Stimulated activated CD4-positive, alpha-beta T cell treated with anti-CD3 and anti-CD28 coated beads, Interleukin-15, amount 100 ng/mL, for 1 hour (primary cell): ENCODE measurements at places on chromosomes 2 and 18.

- no peak for DNase-seq
These were observed 53.2 kb upstream of the ALKAL2 start for GRCh38 chr2:341017-341542.

DNA sequence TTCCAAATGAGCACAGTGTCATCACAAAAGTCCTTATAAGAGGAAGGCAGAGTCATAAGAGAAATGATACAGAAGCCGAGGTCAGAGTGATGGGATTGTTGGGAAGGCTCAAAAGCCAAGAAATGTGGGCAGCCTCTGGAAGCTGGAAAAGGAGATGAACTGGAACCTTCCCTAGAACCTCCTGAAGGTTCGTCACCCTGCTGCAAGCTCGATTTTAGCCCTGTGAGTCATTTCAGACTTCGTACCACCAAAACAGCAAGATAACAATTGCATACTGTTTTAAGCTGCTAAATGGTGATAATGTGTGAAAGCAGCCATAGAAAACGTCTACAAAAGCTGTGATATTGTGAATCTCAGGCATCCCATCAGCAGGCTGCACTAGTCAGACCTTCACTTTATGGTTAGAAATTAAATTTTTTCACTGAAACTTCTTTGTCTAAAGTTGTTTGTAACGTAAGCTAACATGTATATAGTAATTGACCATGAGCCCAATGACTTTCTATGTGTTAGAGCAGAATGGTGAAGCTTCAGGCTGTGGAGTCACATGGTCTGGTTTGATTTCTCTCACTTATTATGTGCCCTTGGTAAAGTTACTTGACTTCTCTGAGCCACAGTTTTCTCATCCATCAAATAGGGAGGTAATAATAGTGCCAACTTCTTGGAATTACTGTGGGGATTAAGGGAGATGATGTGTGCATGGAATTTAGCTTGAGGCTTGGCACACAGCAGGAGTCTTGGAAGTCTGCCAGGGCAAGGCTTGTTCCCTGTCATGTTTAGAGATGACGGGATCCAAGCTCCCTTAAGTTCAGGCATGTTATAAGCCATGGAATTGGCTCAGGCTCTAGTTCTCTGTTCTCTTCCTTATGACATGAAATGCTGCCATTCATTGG, 132.0 kb upstream of the CCDC195 start:
- no peak for DNase-seq

GRCh38 chr2:21740484-21740883, 616.7 kb downstream of the TDRD15 start:
- no peak for DNase-seq

GRCh38 chr2:62352031-62352430, 154.0 kb downstream of the TMEM17 start:
- DNase-seq = no peak

DNA sequence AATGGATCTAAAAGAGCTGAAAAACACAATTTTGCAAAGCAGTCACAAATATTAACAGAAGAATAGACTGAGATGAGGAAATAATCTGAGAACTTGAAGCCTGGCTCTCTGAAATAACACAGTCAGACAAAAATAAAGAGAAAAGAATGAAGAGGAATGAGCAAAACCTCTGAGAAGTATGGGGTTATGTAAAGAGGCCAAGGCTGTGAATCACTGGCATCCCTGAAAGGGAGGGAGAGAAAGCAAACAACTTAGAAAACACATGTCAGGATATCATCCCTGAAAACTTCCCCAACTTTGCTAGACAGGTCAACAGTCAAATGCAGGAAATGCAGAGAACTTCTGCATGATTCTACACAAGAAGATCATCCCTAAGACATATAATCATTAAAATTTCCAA, 73.5 kb upstream of the LHCGR start:
- no peak for DNase-seq

DNA sequence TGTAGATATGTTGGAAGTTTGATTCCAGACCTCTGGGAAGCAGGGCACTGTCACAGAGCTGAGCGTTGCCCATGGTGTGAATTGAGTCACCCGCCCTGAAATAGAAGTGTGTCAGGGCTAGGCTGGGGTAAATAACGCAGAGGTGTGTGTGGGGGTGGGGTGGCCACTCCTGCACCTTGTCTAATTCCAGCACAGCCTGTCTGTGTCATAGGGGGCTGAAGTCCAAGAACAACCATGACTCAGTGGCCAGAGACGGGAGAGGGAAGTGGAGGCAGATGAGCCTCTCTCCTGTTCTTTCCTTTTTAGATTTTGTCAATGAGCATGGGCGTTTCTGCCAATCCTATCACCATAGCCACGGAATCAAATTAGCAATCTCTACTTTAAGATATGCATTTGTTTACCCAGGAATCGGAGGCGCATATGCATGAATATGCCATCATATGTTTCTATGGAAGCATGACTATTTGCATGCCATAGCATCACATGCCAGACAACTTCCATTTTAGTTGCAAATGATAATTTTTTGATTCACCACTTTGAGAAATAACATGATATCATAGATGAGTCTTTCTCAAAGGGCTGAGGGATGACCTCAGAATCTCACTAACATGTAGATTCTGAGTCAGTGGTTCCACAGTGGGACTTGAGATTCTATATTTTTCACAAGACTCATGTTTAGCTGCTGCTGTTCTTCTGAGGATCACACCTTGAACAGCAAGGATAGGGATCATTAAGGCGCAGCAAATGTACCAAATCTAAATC, 852.9 kb downstream of the DCDC2C start:
- DNase-seq = no peak

DNA sequence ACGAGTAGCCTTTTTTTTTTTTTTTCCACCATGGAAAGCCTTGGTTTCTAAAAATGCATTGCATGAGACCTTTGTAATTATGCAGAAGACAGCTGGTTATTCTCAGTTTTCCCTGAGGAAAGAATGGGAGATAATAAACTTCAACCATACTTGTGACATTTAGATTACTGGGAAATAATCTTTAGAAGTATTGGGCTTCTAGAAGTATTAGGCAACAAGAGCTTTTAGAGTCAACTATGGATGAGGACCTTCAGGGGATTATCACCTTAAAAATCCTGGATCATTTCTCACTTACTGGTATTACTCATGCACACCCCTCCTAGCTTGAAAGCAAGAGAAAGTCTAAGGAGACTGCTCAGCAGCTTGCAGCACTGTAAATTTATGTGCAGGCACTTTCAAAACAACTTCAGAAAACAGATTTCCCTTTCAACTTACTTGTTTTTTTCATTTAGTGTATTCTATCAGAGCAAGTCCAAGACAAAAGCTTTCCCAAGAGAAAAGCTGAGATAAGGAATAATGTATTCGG, 175.9 kb downstream of the NRXN1 start:
- DNase-seq = no peak

GRCh38 chr2:218357236-218358177, 850 bp downstream of the CATIP start:
- no peak for DNase-seq

- no peak for DNase-seq
These were observed 937.9 kb upstream of the LRRTM1 start for GRCh38 chr2:81242501-81242900.

GRCh38 chr2:237472187-237472712, 14.8 kb upstream of the MLPH start:
- no peak for DNase-seq

GRCh38 chr2:182301093-182301492, 125.7 kb downstream of the PDE1A start:
- no peak for DNase-seq

GRCh38 chr18:7601936-7602335, 34.8 kb downstream of the PTPRM start:
- no peak for DNase-seq

DNA sequence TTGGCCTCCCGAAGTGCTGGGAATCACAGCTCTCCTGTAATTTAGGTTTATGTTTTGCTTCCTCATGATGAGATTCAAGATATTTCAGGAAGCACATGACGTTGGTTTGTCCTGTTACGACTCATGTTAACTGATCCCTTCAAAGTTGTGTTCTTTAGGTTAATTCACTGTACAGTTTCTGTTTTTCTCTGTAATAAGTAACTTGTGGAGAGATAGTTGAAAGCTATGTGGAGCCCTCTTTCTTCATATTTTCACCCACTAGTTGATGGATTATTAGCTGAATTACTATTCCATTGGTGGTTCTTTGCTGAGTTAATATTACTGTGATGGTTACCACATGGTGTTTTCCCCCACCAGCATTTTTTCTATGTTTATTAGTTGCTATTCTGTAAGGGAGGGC, 18.3 kb upstream of the CHCHD5 start:
- DNase-seq = no peak

- DNase-seq = no peak
These were observed 1.8 kb upstream of the HOXD4 start for GRCh38 chr2:176149481-176149938.

DNA sequence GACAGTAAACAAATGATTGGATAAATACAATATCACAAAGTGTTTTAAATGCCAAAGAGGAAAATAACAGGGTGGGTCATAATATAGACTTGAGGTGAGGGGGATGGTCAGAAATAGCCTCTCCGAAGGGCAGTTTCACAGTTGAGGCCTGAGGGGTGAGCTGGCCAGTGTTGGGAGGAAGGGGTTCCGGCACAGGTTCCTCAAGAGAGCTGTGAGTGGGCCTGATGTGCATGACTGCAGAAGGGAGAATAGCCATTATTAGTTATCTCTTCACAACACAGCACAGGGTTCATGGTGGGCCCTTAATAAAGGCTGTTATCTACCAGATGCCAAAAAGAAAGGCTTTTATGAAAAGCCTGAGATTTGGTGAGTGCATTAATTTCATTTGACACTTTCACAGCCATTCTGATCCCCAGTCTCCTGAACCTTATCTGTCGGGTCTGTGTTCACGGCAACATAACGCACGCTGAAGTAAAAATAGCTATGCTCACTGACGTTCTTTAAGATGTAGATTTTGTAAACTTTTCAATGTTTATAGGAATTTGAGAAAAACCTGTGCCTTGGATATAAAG, 39.6 kb downstream of the POLR1A start:
- no peak for DNase-seq

DNA sequence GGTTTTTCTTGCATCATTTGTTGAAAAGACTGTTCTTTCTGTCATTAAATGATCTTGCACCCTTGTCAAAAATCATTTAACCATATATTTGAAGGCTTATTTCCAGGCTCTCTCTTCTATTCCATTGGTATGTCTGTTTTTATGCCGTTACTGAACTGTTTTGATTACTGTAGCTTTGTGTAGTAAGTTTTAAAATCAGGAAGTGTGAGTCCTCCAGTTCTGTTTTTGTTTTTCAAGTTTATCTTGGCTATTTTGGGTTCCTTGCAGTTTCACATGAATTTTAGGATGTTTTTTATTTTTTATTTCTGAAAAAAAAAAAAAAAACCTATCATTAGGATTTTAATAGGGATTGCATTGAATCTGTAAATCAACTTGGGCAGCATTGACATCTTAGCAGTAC, 39.0 kb downstream of the SLC39A10 start:
- DNase-seq = no peak

GRCh38 chr2:238895891-238896600, 48.2 kb downstream of the TWIST2 start:
- DNase-seq = no peak

DNA sequence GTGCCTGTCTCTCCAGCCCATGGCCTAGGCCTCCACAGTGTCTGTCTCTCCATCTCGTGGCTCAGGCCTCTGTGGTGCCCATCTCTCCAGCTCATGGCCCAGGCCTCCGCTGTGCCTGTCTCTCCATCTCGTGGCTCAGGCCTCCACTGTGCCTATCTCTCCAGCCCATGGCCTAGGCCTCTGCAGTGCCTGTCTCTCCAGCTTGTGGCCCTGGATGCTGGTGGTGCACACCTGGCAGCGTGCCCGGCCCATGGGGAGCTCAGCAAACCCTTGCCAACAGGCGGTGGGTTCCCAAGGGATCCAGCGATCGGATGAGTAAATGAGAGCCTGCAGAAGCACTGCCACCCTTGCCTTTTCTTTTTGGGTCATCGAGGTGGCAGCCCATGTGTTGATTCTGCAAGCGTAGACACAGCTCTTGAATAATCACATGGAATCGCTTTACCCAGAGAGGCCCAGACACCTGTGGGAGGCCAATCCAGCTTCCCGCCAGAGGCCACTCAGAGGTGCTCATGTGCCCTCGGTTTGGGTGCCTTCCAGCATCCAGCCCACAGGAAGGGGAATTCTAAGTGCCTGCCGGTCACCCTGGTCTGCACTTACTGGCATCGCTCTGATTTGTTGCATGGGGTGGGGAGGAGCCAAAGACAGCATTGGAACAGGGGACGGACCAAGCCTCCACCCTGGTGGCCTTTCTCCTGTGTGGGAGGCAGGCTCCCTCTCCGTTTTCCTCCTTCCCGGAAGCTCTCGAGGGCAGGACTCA, 101.8 kb upstream of the HDAC4 start:
- DNase-seq = no peak

DNA sequence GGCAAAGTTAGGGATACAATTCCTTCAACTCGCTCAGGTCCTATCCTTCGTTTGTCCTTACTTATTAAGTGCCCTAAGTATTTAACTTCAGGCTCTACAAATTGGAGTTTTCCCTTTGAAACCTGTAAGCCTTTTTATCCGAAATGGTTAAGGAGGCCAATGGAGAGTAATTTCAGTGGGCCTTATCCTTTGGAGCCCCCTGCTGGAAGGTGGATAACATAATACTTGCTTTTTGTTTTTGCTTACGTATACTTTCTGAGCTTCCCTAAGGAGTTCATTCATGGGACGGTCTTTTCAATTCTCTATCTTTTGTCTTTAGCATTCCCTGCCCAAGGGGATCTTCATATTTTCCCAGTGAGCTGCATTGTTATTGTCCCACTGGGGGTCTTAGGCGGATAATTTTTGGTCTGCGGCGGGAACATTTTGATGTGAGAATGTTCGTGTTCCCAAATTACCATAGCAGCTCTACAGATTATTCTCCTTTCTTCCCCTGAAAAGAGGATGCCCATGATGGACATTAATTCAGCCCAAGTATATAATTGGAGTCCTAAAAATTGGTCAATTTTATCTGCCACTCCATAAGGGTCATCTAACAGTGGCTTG, 34.4 kb upstream of the TRAPPC8 start:
- DNase-seq = no peak

DNA sequence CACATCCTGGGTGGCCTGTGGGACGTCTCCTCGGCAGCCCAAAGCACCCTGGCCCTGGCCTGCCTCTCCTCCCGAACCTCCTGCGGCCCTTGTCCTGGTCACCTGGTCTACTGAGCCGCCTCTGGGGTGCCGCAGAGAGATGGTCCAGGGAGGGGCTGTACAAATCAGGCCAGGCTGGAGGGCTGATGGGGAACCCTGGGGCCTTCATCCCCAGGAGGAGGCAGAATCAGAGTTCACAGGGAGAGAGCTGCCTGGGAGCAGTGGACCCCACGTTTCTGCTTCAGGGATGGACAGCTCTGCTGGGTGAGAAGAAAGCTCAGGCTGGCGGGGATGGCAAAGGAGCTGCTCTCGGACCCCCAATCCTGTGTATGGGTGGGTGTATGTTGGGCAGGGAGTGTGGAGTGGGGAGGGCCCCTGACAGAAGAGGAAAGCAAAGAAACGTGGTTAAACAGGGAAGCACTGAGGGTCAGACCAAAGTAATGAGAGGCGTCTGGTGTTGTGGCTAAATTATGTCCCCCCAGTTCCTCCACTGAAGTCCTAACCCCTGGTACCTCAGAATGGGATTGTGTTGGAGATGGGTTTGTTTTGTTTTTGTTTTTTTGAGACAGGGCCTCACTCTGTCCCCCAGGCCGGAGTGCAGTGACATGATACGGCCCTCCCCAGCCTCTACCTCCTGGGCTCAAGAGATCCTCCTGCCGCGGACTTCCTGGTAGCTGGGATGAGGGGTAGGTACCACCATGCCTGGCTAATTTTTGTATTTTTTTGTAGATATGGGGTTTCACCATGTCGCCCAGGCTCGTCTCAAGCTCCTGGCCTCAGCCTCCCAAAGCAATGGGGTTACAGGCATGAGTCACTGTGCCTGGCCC, 73.4 kb upstream of the SMAD7 start:
- no peak for DNase-seq
